ENCODE measurements at places on chromosomes 11 and 22. TPM values are rescaled to one million over a fixed set of nuclear protein-coding genes. Genes with fewer than 3 reads are reported as not detected.

Gene MS4A6A
- total RNA-seq = 1.7 TPM

Gene VSTM5
- not detected for total RNA-seq

Gene MGAT3
- 11.5 TPM for total RNA-seq

Gene GDPD4
- not detected for total RNA-seq

Gene LIF
- total RNA-seq = 0.31 TPM

Gene DCPS
- 24.6 TPM for total RNA-seq

Gene TRIM48
- not detected for total RNA-seq

Gene GPHA2
- total RNA-seq = not detected

Gene LMO1
- total RNA-seq = not detected

Gene MOGAT2
- total RNA-seq = 0.09 TPM

Gene SERPING1
- 1.00 TPM for total RNA-seq

Gene MYBPC3
- not detected for total RNA-seq

Gene HEPACAM
- total RNA-seq = not detected

Gene ALDH3B1
- total RNA-seq = 0.13 TPM

Gene KCNE3
- 6.2 TPM for total RNA-seq

Gene GRM5
- not detected for total RNA-seq

Gene SFI1
- 24.0 TPM for total RNA-seq

Gene SLC17A6
- not detected for total RNA-seq

Gene SMTNL1
- not detected for total RNA-seq

Gene WT1
- 27.1 TPM for total RNA-seq

Gene POTEH
- not detected for total RNA-seq

Gene SPON1
- total RNA-seq = 0.07 TPM

Gene SLC22A6
- total RNA-seq = not detected

Gene MMP8
- total RNA-seq = not detected

Gene RFPL1
- total RNA-seq = not detected

Gene LRRC10B
- not detected for total RNA-seq

Gene ENTHD1
- total RNA-seq = 0.20 TPM

Gene CCDC73
- total RNA-seq = not detected

Gene PLEKHA7
- total RNA-seq = 0.51 TPM

Gene FAM83F
- total RNA-seq = 0.07 TPM

Gene SMC1B
- not detected for total RNA-seq

Gene PRG3
- not detected for total RNA-seq

Gene SLC22A12
- not detected for total RNA-seq

Gene OR6A2
- total RNA-seq = 0.35 TPM

Gene TMEM86A
- 0.74 TPM for total RNA-seq

Gene CCDC188
- total RNA-seq = not detected

Gene MPZL2
- 0.29 TPM for total RNA-seq

Gene NCAM1
- total RNA-seq = 0.09 TPM

Gene SYT12
- total RNA-seq = not detected

Gene LMO2
- 87.3 TPM for total RNA-seq

Gene ZC3H12C
- 4.7 TPM for total RNA-seq

Gene LDHA
- total RNA-seq = 755 TPM

Gene TBX10
- not detected for total RNA-seq

Gene ART1
- total RNA-seq = not detected

Gene OR52I2
- not detected for total RNA-seq

Gene C11orf16
- not detected for total RNA-seq

Gene VWCE
- 1.1 TPM for total RNA-seq

Data from K562 (cell line).